ENCODE measurements at places on chromosomes 12 and 14. TPM values are rescaled to one million over a fixed set of nuclear protein-coding genes. Genes with fewer than 3 reads are reported as not detected.
A peak's percentile ranks its signal among the peaks of the same experiment; 100 is the strongest.

GRCh38 chr12:14841761-14842160 lies 1.6 kb downstream of the ART4 start:
- DNase-seq = no peak
- H3K4me3 ChIP-seq = no peak overlapping the region
- no peaks in the 10 kb centered on the region for H3K36me3 ChIP-seq
- no peak overlapping the region for H3K27ac ChIP-seq
- H3K27me3 ChIP-seq = no peaks in the 10 kb centered on the region

DNA sequence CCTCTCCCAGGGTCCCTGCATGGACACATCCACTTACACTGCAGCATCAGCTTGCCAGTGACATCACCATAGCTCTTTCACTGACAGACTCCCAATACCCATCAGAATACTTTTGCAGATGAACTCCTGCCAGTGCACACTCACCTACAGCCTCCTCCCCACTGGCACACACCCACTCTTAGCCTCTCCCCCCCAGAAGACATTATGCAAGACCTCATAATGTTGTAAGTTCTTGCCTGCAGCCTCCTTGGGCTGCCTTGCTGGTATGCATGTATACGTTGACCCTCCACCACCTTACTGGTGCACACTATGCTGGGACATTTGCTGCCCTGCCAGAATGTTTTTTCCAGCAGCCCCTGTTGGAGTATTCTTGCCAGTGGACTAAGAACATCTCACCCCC lies 324.2 kb downstream of the AEBP2 start:
- H3K4me1 ChIP-seq = peaks cover 12% of the 10 kb centered on the region
- H3K27me3 ChIP-seq = no peaks in the 10 kb centered on the region
- H3K36me3 ChIP-seq = no peaks in the 10 kb centered on the region
- no peak for DNase-seq

DNA sequence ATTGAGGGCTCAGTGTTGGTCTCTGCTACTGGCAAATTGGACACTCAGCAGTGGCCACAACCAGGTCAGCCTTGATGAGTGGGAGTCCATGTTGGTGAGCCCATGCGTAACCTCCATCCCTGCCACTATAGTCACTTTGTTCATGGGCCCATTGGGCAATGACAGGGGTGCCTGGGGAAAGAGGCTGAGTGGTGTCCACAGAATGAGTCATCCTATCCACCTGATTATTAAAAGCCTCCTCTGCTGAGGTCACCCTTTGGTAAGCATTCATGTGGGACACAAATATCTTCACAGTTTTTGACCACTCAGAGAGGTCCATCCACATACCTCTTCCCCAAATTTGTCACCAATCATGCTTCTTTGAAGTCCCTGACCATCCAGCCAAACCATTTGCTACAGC lies 50.0 kb downstream of the FIGNL2 start:
- no peaks in the 10 kb centered on the region for H3K27me3 ChIP-seq
- DNase-seq = no peak
- no peak overlapping the region for H3K27ac ChIP-seq
- peaks cover 15% of the 10 kb centered on the region for H3K36me3 ChIP-seq

GPR84 gene
- total RNA-seq = not detected

GRCh38 chr14:82776958-82777357 lies 1243.3 kb upstream of the SEL1L start:
- no peak overlapping the region for H3K4me3 ChIP-seq
- no peaks in the 10 kb centered on the region for H3K4me1 ChIP-seq
- no peak overlapping the region for H3K27ac ChIP-seq
- H3K36me3 ChIP-seq = no peaks in the 10 kb centered on the region

DNA sequence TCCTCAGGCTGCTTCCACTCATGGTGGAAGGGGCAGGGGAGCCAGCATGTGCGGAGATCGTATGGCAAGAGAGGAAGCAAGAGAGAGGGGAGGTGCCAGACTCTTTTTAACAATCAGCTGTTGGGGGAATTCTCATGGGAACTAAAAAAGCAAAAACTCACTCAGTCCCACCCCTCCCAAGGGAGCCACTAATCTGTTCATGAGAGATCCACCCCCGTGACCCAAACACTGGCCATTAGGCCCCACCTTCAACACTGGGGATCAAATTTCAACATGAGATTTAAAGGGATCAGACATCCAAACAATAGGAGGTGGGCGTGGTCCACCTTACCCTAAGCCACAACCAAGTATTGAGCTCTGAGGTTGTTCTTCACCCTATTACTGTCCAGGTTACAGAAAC lies 375.1 kb downstream of the GRIN2B start:
- no peaks in the 10 kb centered on the region for H3K27me3 ChIP-seq
- H3K36me3 ChIP-seq = no peaks in the 10 kb centered on the region
- H3K4me1 ChIP-seq = no peaks in the 10 kb centered on the region
- DNase-seq = no peak

PFDN5 gene
- total RNA-seq = 323 TPM

MIP gene
- total RNA-seq = not detected

GRCh38 chr14:53180272-53181221 lies 27.4 kb upstream of the DDHD1 start:
- no peak overlapping the region for H3K27ac ChIP-seq
- no peaks in the 10 kb centered on the region for H3K27me3 ChIP-seq
- DNase-seq = no peak
- no peak overlapping the region for H3K4me3 ChIP-seq
- H3K36me3 ChIP-seq = no peaks in the 10 kb centered on the region

GRCh38 chr12:132539016-132539773 lies 49.2 kb downstream of the FBRSL1 start:
- no peak for DNase-seq
- no peaks in the 10 kb centered on the region for H3K4me1 ChIP-seq
- no peak overlapping the region for H3K27ac ChIP-seq

DNA sequence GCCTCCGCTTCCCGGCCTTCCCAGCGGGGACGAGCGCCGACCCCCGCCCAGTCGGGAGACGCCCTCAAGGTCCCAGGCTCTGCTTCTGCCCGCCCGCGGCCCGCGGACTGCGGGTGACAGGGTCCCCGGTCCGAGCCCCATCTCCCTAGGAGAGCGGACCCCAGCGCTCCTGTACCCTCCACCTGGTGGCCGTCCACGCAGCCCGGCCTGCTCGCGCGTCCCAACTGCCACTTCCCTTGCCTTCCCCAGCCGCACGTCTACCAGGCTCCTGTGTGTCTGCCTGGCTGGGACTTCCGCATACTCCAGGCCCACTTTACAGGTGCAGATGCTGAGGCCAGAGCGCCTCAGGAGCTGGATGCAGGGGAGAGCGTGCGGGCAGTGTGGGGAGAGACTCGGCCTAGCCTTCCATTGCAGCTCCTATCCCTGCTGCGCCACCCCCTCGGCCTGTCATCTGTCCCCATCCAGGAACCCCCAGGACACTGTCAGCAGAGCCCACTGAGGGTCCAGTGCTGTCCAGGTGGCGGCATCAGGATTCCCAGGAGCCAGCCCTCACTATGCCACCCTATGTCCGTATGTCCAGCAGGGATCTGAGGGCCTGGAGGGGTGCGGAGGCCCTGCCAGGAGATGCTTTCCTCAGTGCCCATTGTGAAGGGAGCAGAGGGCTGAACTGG lies 8.0 kb upstream of the ANKRD9 start:
- DNase-seq = peak; percentile 93
- no peaks in the 10 kb centered on the region for H3K4me1 ChIP-seq
- no peak overlapping the region for H3K27ac ChIP-seq
- no peaks in the 10 kb centered on the region for H3K36me3 ChIP-seq
- no peaks in the 10 kb centered on the region for H3K27me3 ChIP-seq
- peak overlapping the region; percentile 78 for H3K4me3 ChIP-seq

DNA sequence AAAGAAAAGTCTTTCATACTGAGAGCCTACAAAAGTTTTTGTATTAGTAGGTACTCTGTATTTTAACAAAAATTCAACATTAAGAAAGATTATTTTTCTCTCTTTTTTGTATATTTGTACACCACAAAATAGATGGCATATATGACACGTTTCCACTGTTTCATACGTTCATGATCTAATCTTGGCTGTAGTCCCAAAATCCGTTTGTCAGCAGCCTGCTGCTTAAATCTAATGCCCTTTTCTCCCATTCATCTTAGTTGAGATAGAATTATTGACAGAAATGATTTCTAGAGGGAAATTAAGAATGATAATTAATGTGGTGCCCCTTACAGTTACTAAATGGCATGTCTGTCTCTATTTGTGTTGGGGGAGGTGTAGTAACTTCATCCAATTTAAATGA lies 140.7 kb upstream of the NOVA1 start:
- no peaks in the 10 kb centered on the region for H3K4me1 ChIP-seq
- no peak for DNase-seq
- H3K27me3 ChIP-seq = no peaks in the 10 kb centered on the region
- no peak overlapping the region for H3K4me3 ChIP-seq
- H3K27ac ChIP-seq = no peak overlapping the region
- no peaks in the 10 kb centered on the region for H3K36me3 ChIP-seq

KIF26A gene
- not detected for total RNA-seq

DNA sequence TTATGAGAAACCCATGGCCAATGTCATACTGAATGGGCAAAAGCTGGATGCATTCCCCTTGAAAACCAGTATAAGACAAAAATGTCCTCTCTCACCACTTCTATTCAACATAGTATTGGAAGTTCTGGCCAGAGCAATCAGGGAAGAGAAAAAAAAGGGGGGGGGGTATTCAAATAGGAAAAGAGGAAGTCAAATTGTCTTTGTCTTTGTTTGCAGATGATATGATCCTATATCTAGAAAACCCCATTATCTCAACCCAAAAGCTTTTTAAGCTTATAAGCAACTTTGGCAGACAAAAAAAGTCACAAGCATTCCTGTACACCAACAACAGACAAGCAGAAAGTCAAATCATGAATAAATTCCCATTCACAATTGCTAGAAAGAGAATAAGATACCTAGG lies 19.5 kb downstream of the GLIPR1L1 start:
- H3K36me3 ChIP-seq = no peaks in the 10 kb centered on the region
- H3K27ac ChIP-seq = no peak overlapping the region
- no peaks in the 10 kb centered on the region for H3K4me1 ChIP-seq

CYP46A1 gene
- 0.59 TPM for total RNA-seq

- H3K4me3 ChIP-seq = no peak overlapping the region
- H3K36me3 ChIP-seq = no peaks in the 10 kb centered on the region
- peak; percentile 93 for DNase-seq
- peaks cover 8% of the 10 kb centered on the region for H3K4me1 ChIP-seq
- H3K27ac ChIP-seq = no peak overlapping the region
Observed at GRCh38 chr12:124607681-124608425, 40.4 kb upstream of the NCOR2 start.

- H3K27ac ChIP-seq = peak overlapping the region; percentile 80
- H3K36me3 ChIP-seq = no peaks in the 10 kb centered on the region
- peak; percentile 81 for DNase-seq
- H3K4me3 ChIP-seq = no peak overlapping the region
- H3K27me3 ChIP-seq = no peaks in the 10 kb centered on the region
- H3K4me1 ChIP-seq = peaks cover 28% of the 10 kb centered on the region
Observed at GRCh38 chr12:42421844-42422779, 96.1 kb downstream of the PPHLN1 start.

GRCh38 chr14:63962906-63963305 lies 110.1 kb downstream of the SYNE2 start:
- no peaks in the 10 kb centered on the region for H3K36me3 ChIP-seq
- no peaks in the 10 kb centered on the region for H3K27me3 ChIP-seq
- peaks cover 9% of the 10 kb centered on the region for H3K4me1 ChIP-seq
- no peak overlapping the region for H3K27ac ChIP-seq
- DNase-seq = no peak

- H3K36me3 ChIP-seq = no peaks in the 10 kb centered on the region
- no peak overlapping the region for H3K4me3 ChIP-seq
- DNase-seq = no peak
- no peak overlapping the region for H3K27ac ChIP-seq
- H3K27me3 ChIP-seq = no peaks in the 10 kb centered on the region
Observed at GRCh38 chr12:26162174-26162573, 33.2 kb upstream of the SSPN start.

GRCh38 chr14:104977681-104978653 lies at the start of gene AHNAK2:
TSS of gene AHNAK2 (minus strand) at chr14:104978374. CDS start at chr14:104978237, 137 bp downstream.
- H3K27ac ChIP-seq = no peak within 1 kb of the TSS
- peaks cover 20% of the 10 kb centered on the region for H3K4me1 ChIP-seq
- peak; percentile 98 for DNase-seq

DNA sequence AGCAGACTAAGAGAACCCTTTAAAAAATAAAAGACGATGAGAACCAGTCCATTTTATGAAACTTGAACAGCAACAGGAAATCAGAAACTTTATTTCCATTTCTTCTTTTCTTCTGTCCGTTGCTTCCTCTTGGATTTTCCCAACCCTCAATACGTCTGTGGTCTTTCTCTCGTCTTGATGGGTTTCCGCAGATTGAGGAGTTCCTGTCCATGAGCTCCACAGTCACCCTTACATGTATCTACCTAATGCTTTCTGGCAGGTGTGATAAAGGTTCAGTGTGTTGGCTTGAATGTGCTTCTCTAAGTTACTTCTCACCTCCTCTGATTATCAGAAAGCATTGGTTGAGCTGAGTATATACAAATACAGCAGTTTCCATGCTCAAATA lies 110.0 kb downstream of the ETV6 start:
- H3K4me3 ChIP-seq = no peak overlapping the region
- no peaks in the 10 kb centered on the region for H3K36me3 ChIP-seq
- H3K27ac ChIP-seq = no peak overlapping the region
- H3K27me3 ChIP-seq = no peaks in the 10 kb centered on the region
- DNase-seq = no peak
- peaks cover 39% of the 10 kb centered on the region for H3K4me1 ChIP-seq

- no peak within 1 kb of the TSS for H3K27ac ChIP-seq
- peaks cover 4% of the 10 kb centered on the region for H3K4me1 ChIP-seq
- peak; percentile 45 for DNase-seq
- H3K4me3 ChIP-seq = peak within 1 kb of the TSS; percentile 66
- H3K36me3 ChIP-seq = no peaks in the 10 kb centered on the region
Observed at GRCh38 chr12:119593578-119594398, at the start of gene TMEM233. TSS of gene TMEM233 (plus strand) at chr12:119593774. CDS start at chr12:119593849, 75 bp downstream.

DNA sequence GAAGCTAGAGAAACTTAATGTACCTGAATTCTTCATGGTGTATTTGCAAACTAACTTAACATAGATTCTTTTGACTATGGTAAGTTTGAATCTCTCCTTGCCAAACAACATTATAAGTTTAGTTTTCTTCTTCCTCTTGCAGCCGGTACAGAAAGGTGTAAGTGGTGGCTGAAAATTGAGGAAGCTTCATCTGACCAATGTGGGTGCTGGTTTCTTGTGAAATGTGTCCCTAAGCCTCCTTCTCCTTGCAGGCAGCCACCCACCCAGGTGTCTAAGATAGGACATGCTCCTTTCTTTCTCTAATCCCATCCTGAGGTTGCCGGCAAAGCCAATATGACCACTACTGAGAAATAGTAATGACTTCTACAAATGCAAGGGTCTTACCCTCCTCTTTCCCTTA lies 20.6 kb downstream of the GSG1 start:
- DNase-seq = no peak
- H3K27me3 ChIP-seq = no peaks in the 10 kb centered on the region
- no peak overlapping the region for H3K4me3 ChIP-seq
- H3K27ac ChIP-seq = no peak overlapping the region

- H3K27ac ChIP-seq = no peak overlapping the region
- H3K4me1 ChIP-seq = peaks cover 7% of the 10 kb centered on the region
- H3K4me3 ChIP-seq = no peak overlapping the region
- H3K27me3 ChIP-seq = no peaks in the 10 kb centered on the region
- H3K36me3 ChIP-seq = peaks cover 4% of the 10 kb centered on the region
Observed at GRCh38 chr12:95720146-95720545, 70.4 kb downstream of the NTN4 start.

GRCh38 chr14:28629328-28630004 lies 137.1 kb upstream of the FOXG1 start:
- H3K27ac ChIP-seq = no peak overlapping the region
- H3K36me3 ChIP-seq = no peaks in the 10 kb centered on the region
- H3K4me3 ChIP-seq = no peak overlapping the region
- no peaks in the 10 kb centered on the region for H3K27me3 ChIP-seq
- no peak for DNase-seq
- no peaks in the 10 kb centered on the region for H3K4me1 ChIP-seq

GRCh38 chr12:11496157-11496851 lies 100.9 kb upstream of the PRB2 start:
- no peaks in the 10 kb centered on the region for H3K27me3 ChIP-seq
- no peaks in the 10 kb centered on the region for H3K36me3 ChIP-seq
- DNase-seq = no peak
- H3K4me3 ChIP-seq = no peak overlapping the region
- H3K4me1 ChIP-seq = peaks cover 3% of the 10 kb centered on the region
